ENCODE measurements at places on chromosomes 12 and 14.

GRCh38 chr12:29794862-29795261, 11.1 kb upstream of the TMTC1 start:
- no peak for DNase-seq

GRCh38 chr14:53022593-53022992, 71.7 kb upstream of the FERMT2 start:
- DNase-seq = no peak

DNA sequence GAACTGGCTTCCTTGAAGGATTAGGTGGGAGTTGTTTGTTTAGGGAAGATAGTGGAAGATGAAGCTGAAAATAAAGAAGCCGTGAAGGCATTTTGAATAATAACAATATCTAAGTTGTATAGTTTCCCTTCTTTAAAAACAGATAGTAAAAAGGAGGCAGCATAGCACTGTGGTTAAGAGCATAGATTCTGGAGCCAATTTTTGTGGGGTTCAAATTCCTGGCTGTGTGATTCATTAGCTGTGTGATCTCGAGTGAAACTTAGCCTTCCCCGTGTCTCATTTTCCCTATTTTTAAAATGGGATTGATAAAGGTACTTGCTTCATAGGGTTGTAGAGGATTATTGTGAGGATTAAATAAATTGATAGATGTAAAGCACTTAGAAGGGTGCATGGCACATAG, 104.5 kb downstream of the MYRFL start:
- no peak for DNase-seq

DNA sequence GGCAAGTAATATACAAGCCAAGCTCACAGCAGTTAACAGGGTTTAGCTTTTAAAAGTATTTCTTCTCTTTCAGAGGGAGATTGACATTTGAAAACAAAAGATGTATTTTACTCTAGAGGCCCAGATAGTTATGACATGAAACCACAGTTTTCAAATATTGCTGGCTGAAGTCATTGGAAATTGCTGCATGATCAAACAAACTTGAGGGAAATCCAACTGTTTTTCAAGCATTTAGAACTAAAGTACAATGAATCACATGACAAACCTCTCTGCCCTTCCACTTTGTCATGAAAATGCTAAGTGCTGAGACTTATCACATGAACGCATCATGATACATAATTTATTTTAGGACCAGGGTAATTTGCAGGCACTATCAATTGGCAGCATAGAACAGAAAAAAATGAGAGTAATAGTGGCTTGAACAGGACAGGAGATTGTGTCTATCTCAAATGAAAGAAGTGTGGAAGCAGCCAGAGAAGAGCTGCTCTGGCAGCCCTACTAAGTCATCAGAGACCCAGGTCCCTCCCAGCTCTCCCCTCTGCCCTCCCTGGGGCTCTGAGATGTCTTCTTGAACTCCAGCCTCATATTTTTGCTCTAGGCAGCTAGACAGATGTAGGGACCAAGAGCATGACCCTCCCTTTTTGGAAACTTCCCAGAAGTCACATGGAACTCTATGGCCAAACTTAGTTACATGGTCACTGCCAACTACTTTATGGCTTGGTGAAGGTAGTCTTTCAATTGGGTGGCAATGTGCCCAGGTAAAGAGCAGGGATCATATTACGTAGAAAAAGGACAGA, 90.1 kb upstream of the PELI2 start:
- DNase-seq = no peak

- DNase-seq = no peak
Measured at GRCh38 chr12:89848732-89849131, 140.1 kb upstream of the ATP2B1 start.

DNA sequence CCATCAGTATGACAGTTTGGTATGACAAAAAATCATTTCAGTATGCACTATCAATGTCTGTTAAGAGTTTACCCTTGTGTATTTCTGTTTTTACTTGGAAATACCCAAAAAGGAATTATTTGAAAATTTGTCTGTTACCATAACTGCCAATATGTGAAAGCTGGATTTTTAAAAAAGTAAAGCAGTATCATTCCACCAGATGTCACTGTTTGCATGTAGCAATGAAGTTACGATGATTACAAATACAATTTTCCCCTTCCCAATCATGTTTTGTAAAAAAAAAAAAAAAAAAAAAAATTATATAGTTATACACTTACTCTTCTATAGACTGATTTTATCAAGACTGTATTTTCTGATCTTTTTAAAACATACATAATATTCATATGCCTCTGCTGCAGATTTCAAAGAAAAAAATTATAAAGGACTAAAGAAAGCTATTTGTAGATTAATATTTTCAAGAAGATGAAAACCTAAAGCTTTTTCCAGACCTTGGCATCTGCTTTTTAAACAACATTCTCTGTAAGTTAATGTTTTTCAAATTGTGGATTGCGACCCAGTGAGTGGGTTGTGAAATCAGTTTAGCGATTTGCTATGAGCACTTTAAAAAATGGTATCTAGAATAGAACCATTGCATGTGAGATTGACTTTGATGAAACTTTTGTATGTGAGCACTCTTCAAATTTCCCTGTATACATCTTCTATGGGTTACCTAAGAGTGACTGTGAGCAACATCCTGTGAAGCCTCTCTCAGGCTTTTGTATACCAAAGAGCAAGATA, 114.2 kb downstream of the TTC6 start:
- no peak for DNase-seq

DNA sequence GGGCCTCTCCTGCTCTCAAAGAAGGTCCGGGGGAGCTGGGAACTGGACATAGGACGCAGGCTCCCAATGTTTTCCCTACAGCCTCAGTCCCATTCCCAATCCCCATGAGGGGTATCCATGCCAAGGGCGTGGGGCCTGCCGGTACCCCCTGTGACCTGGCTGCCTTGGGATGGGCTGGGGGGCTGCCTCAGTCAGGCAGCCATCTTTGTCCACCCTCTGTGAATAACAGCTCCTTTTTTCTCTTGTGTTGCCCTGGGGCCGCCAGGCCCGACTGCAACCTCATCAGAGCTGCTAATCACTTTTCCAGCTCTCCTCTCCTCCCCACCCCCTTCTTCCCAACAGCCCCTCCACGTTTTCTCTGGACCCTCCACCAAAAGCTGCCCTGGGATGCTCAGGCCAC, 11.2 kb downstream of the FIGNL2 start:
- DNase-seq = no peak

- peak; percentile 46 for DNase-seq
Measured at GRCh38 chr14:21940887-21941856, 267.6 kb upstream of the OR4E1 start.

- no peak for DNase-seq
Measured at GRCh38 chr14:51035611-51036192, 59.2 kb downstream of the TRIM9 start.

DNA sequence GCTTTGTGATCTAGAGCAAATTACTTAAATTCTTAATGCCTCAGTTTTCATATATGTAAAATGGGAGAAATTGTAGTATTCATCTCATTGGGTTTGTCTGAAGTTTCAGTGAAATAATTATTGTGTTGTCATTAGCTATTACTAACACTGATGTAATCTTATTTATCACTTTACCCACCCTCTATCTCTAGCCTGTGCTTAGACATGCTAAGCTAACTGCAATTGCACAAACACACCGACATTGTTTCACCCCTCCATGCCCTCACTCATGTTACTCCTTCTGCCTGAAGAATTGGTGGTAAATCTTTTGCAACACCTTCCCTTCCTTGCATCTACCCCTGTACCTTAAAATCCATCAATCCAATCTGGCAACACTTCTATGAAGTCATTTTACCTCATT, 241.6 kb downstream of the BCAT1 start:
- DNase-seq = no peak

DNA sequence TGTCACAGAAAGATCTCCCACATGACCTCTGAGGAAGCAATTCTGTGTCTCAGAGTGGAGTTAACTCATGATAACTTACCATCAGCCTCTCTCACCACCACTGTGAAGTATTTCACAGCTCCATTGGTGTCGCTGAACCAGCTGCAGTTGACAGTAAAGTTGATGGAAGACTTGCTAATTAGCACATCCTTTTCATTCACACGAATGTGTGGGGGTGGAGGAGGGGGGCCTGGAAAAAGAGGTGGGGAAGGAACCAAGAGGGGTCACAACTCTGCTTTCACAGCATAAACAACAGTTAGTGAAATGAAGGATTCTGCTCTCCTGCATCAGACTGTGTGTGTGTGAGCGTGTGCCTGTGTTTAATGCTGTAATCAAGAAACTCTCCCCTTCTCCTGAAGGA, 82.1 kb downstream of the PTPRB start:
- no peak for DNase-seq
